ENCODE measurements at places on chromosomes 6 and 20.
A peak's percentile ranks its signal among the peaks of the same experiment; 100 is the strongest.

GRCh38 chr6:16849280-16849987 is 88.2 kb upstream of the ATXN1 start:
- DNase-seq, result peak; percentile 52

DNA sequence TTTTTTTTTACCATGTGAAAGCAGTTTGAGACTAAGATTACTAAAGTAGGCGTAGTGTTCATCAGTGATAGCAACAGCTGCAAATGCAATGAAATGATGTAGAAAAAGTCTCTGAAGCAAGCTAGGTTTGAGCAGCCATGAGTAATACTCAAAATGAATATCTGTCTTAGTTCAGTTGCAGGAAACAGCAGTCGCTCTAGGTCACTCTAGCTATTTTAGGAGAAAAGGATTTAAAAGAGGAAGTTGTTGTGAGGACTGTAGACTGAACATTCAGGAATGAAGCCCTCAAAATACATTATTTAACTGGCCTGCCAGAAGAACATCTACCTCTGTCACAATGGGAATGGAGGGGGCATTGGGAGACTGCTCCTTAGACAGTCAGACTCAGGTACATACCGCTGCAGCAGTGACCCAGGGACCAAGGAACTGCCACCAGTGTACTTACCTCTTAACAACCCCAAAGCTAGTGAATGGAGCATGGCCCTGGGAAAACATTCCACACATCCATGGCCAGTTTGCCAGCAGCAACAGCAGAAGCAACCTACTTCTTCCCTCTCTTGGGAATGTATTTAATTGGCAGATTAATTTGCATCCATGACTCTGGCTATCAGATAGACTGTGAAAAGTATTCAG is 243.0 kb upstream of the KHDRBS2 start:
- no peak for DNase-seq

DNA sequence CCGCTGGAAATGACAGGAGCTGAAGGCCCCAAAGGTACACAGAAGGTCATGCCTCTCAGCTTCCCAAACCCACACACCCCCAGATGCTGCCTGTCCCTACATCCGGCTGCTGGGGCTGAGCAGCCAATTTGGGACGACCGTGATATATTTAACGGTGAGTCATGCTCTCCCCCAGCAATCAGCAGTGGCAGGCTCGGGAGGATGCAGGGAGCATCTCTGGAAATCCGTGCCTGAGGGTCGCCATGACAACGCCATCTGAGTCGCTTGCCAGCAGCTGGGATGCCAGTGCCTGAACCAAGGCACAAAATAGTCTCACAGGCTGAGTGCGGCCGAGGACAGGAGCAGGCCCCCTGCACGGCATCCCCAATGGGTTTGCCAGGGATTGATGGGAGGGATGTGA is 57.9 kb downstream of the KCNB1 start:
- no peak for DNase-seq

DNA sequence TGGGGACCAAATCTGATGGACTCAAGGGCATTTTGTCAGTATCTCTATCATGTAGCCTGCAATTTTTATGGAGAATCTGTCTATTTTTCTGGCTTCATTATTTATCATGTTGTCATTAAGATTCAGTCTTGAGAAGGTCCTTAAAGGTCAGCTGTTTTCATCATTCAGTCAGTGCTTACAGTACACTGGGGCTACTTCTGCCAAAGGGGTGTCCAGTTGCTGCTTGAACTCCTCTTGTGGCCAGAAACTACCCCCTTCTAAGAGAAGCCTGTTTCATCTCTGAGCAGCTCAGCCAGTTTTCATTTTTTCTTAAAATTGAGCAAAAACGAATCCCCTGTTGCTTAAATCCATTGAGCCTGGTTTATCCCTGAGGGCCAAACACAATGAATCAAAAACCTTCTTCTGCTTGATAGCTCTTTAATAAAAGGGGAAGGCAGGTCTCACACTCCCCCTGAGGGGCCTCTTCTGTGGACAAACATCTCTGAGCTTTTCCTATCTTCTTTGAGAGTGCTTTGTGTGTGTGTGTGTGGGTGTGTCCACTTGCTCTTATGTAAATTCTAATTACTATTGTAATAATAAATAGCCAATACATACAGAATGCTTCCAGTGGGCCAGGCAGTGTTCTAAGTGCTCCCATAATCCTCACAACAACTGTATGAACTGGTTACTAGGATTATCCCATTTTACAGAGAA is 172.2 kb downstream of the PLCB1 start:
- no peak for DNase-seq

- DNase-seq, result no peak
Observed at GRCh38 chr6:117393045-117393444, 32.7 kb downstream of the ROS1 start.

DNA sequence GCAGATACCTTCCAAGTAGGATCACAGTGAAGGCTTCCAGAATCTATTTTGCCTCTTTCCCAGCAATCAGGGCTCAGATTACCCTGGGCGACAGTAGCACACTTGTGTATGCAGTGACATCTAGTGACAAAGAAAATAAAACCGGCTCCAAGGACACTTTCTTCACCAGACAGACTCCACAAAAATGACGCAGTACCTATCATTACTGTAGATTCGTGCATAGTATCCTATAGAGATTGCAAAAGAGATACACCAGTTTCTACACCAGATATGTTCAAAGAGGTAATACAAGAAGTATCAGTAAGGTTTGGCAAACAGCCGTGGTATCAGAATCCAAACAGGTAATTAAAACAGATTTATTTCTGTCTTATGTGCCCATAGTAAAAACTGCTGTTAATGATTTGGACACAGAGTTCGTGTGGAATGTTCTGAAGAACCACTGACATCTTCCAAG is 600.4 kb upstream of the JAG1 start:
- peak; percentile 43 for DNase-seq

DNA sequence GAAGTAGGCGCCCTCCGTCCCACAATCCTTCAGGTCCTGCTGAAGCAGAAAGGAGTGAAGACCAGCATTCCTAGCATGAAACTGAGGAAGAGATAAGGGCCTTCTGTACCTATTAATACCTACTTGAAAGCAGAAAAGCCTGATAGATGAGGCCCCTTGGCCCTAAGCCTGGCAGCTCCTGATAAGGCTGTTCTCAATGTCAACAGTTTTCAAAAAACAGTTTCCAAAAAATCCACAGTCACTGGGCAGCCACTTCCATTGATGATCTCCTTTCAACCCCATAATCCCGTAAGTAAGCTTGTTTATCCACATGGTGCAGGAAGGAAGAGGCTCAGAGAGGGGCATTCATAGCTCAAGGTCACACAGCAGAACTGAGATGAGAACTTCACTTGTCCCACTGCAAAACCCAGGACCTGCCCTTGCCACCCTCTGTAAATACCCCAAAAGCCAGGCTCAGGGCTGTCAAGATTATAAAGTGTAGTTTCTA is 2.8 kb upstream of the E2F1 start:
- no peak for DNase-seq

DNA sequence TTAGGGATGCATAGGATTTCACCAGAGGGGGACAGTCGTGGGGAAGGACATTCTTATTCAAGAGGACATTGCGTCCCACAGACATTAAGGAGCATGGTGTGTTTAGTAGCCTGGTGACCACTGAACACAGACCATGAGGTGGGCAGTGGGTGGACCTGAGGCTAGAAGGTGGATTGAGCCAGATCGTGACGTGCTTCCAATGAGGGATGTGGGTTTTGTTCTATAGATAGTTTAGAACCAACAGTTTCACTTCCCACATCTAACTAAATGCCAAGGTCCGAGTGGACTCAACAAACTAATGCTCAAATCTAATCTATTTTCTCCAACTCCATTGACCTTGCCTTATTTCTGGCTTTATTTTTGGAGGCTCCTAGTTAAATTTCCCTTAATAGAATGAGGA is 58.5 kb downstream of the OGFRL1 start:
- DNase-seq, result peak; percentile 67

DNA sequence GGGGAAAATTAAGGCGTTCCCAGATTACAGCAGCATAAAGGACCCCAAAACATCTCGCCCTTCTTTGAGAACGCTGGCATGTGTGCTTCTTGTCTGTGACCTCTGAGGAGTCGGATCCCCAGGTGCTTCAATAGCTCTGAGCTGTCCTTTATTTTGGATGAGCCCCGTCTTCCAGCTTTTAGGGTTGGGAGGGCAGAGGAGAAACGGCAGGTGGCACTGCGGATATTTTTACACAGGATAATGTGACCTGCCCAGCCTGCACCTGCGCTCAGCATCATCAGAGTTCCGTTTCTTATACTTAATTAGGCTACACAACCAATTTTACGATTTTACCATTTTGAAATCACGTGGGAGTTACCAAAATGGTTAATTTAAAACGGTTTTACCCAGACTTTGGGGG is 147.7 kb upstream of the RPS6KA2 start:
- DNase-seq, result no peak

- DNase-seq, result no peak
Observed at GRCh38 chr20:52031206-52031562, 160.4 kb downstream of the ZFP64 start.

DNA sequence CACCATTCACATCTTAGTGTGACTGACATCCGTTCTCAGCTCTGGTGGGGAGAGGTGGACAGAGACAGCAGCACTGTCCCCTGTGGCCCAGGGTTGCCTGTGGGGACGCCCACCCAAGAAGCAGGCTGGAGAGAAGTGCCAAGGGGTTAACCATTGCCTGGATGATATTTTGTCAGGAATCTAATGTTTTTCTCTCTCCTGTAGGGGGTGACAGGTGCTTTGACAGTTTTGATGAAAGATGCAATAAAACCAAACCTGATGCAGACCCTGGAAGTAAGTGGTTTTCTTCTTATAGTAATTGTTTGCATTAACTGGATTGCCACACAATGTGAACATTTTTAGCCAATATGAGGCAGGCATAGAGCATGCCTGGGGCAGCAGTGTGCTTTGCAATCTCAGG is 99.3 kb downstream of the MTHFD1L start:
- DNase-seq, result no peak

GRCh38 chr6:50851049-50851845 is 32.6 kb downstream of the TFAP2B start:
- DNase-seq, result no peak

GRCh38 chr6:55632953-55633352 is 54.0 kb upstream of the HMGCLL1 start:
- DNase-seq, result no peak

DNA sequence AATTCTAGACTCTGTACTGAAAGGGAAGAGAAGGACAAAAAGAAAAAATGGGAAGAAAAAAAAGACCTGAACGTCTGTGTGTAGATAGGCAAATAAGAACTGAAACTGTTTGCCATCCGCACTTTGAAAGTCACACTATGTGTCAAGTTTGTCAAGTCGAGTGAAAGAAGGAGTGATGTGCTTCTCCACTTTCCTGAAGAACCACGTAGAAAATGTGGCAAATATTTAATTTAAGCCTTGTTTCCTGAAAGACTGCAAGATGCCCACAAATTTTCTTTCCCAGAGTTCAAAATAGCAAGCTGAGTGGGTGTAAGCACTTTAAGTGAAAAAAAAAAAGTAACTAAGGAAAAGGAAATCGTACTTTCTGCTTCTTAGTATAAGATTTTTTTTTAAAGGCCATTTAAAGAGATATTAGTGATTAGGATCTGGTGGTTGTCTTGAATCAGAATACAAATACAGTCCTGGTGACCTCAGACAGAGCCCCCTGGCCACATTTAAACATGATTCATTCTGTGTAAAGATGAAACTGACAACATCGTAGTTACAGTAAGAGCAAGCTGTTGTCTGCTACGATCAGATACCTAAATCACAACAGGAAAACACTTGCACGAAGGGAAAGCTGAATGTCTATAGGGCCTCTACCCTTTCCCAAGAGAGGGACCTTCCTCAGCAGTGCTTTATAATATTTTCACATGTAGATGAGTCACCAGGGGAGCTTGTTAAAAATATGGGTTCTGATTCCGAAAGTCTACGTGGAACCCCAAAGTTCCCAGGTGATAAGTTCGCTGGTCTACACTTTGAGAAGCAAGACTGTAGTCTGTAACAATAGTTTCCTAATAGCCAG is 102.3 kb downstream of the HIVEP2 start:
- DNase-seq, result peak; percentile 30
